CD4-positive, alpha-beta memory T cell (primary cell): ENCODE measurements at places on chromosomes 12 and 14. TPM values are rescaled to one million over a fixed set of nuclear protein-coding genes. Genes with fewer than 3 reads are reported as not detected.

The BEGAIN gene
- 1.8 TPM for polyA plus RNA-seq

The COX8C gene
- not detected for polyA plus RNA-seq

The PLEKHG7 gene
- polyA plus RNA-seq, result not detected

The GLIPR1L1 gene
- not detected for polyA plus RNA-seq

The LHX5 gene
- not detected for polyA plus RNA-seq

The NDRG2 gene
- polyA plus RNA-seq, result 26.9 TPM

The FAM186B gene
- 0.15 TPM for polyA plus RNA-seq

The HECTD4 gene
- 0.75 TPM for polyA plus RNA-seq

The ZNF385A gene
- polyA plus RNA-seq, result not detected

The ESR2 gene
- polyA plus RNA-seq, result 0.12 TPM

The RPL10L gene
- polyA plus RNA-seq, result not detected

The KLRC1 gene
- not detected for polyA plus RNA-seq

The KRT73 gene
- 1.3 TPM for polyA plus RNA-seq

The IFNG-AS1 gene
- polyA plus RNA-seq, result 4.6 TPM

The CACNA1C gene
- 0.05 TPM for polyA plus RNA-seq

The NUAK1 gene
- polyA plus RNA-seq, result not detected

The E2F7 gene
- polyA plus RNA-seq, result not detected

The AQP6 gene
- polyA plus RNA-seq, result not detected

The PTPN11 gene
- polyA plus RNA-seq, result 57.1 TPM

The MFAP5 gene
- not detected for polyA plus RNA-seq

The PACS2 gene
- 1.9 TPM for polyA plus RNA-seq

The KRT82 gene
- polyA plus RNA-seq, result not detected

The KRT1 gene
- 21.0 TPM for polyA plus RNA-seq

The SLC7A7 gene
- polyA plus RNA-seq, result 0.75 TPM

The CCDC177 gene
- not detected for polyA plus RNA-seq

The KRT3 gene
- not detected for polyA plus RNA-seq

The TMEM233 gene
- polyA plus RNA-seq, result not detected

The CLEC4A gene
- polyA plus RNA-seq, result 0.69 TPM

The SLC2A3 gene
- 275 TPM for polyA plus RNA-seq

The BCAT1 gene
- polyA plus RNA-seq, result 1.9 TPM

The HNF1A gene
- polyA plus RNA-seq, result not detected

The NGB gene
- not detected for polyA plus RNA-seq

The CD163 gene
- polyA plus RNA-seq, result not detected

The CCDC175 gene
- polyA plus RNA-seq, result not detected

The FAIM2 gene
- polyA plus RNA-seq, result 0.59 TPM

The SLC7A8 gene
- polyA plus RNA-seq, result 0.56 TPM

The SCN8A gene
- polyA plus RNA-seq, result 0.04 TPM

The GPD1 gene
- not detected for polyA plus RNA-seq

The ERBB3 gene
- polyA plus RNA-seq, result 0.70 TPM

The JAG2 gene
- not detected for polyA plus RNA-seq

The PAX9 gene
- 0.03 TPM for polyA plus RNA-seq

The TMEM229B gene
- polyA plus RNA-seq, result 12.5 TPM

The CCDC184 gene
- polyA plus RNA-seq, result 0.15 TPM

The SAV1 gene
- polyA plus RNA-seq, result 14.1 TPM

The ACOT6 gene
- polyA plus RNA-seq, result not detected

The ST8SIA1 gene
- 3.8 TPM for polyA plus RNA-seq

The INSM2 gene
- polyA plus RNA-seq, result not detected

The DAO gene
- not detected for polyA plus RNA-seq

The KLHL42 gene
- 10.8 TPM for polyA plus RNA-seq

The KLRK1 gene
- 1.9 TPM for polyA plus RNA-seq

The DICER1 gene
- 8.8 TPM for polyA plus RNA-seq

The TMEM63C gene
- polyA plus RNA-seq, result not detected

The OR4K1 gene
- not detected for polyA plus RNA-seq

The SFSWAP gene
- 25.7 TPM for polyA plus RNA-seq

The KCNJ8 gene
- not detected for polyA plus RNA-seq

The AGAP2 gene
- 8.6 TPM for polyA plus RNA-seq

The LRCOL1 gene
- polyA plus RNA-seq, result not detected
